ENCODE measurements at places on chromosomes 1 and 21.

DNA sequence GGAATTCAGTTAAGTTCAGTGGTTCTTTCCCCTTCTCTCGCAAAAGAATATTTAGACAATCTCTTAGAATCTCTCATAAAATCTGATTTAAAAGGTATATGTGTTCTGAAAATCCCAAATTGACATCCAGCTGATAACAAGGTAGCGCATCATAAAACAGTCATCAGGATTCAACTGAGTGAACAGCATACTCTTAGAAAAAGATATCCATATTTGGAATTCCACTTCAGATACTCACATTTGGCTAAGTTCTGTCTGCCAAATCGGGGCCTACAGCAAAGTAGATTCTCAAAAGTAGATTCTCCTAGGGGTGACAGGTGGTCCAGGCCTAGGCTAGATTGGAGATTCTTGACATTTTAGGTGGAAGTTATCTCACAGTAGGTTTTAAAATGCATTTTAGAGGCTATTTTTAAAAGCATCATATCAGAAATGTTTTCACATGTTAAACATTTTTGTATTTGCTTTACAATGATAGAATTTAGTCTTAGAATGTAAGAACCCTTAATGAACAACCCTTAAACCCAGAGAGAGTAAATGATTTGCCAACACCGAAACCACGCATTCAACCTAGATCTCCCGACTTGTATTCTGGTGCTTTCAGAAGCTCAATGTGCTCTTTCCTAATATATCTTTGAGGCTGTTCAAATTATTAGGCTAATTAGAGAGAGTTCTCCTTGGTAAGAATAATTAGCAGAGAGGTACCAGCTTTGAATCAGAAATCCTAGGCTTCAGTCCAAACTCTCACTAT is 318.9 kb downstream of the LMO4 start:
- no peak for DNase-seq

DNA sequence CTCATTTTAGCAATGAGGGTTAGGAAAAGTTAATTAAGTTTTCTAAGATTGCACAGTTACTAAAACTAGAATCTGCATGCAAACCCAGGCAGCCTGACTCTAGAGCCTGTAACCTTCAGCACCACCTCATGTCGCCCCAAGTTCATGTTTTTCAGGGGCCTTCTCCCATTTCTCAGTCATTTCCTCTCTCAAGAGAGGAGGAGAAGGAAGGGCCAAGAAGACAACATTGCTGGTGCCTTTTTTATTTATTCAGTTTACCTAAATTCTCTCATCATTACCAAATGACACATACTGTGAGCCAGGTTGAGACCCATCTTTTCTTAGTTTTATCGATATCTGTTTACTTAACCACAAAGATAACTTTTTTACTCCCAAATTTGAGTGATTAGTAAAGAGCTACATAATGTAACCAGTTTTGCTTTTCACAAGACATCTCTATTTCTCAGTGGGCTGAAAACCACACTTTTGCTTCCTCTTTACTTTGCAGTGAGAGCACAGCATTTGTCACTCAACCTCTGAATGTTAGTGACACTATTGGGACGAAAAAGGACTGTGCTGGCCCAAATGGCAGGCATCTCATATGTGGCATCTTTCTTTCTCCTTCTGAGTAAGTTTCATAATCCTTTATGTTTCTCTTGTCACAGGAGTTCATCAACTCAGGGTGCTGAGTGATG is at the start of gene CD101:
Gene CD101 (plus strand): TSS at position 507 of the 674 bp plus-strand sequence. CDS start 58 bp downstream, at position 565.
- no peak for DNase-seq

DNA sequence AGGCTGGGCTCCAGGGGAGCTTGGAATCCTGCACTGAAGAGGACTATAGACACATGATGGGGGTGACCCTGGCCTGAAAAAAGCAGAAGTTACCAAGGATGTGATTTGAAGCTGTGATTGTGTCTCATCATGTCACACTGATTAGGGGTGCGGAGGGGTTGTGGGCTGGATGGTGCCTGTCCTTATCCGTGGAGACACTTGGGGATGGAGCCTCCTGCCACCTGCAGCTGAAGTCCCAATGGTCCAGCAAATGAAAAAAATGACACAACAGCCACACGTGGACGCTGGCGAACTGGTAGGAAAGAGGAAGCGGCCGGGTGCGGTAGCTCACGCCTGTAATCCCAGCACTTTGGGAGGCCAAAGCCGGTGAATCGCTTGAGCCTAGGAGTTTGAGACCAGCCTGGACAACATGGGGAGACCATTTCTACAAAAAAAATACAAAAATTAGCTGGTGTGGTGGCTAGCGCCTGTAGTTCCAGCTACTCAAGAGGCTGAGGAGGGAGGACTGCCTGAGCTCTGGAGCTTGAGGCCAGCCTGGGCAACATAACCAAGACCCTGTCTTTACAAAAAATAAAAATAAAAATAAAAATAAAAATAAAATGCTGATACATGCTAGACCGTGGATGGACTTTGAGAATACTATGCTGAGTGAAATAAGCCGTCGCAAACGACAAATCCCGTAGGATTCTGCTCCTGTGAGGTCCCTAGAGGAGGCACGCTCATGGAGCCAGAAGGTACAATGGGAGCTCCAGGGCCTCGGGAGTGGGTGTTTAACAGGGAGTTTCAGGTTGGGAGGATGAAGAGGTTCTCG is 838 bp upstream of the IBA57 start:
- no peak for DNase-seq

DNA sequence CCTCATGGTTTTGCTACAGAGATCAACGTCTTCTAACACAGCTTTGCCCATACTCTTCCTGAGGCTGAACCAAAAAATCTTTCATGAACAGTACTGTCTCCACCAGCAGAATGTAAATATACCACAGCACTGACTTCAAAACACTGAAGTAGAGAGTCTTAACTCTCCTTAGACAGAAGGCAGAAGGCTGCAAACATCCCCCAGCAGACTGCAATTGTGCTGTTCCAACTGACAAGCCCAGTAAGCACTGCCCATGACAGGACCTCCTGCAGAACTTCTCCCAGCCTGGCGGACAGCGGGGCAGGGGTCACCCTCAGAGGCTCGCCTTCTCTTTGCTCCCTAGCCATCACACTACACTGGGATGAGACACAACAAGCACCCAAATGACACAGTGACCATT is 218.7 kb downstream of the RERE start:
- DNase-seq: no peak

- DNase-seq: peak; percentile 88
These were observed 4.5 kb downstream of the FHL3 start for GRCh38 chr1:38000529-38001455.

GRCh38 chr1:203251466-203251865 is 22.0 kb upstream of the CHIT1 start:
- no peak for DNase-seq

DNA sequence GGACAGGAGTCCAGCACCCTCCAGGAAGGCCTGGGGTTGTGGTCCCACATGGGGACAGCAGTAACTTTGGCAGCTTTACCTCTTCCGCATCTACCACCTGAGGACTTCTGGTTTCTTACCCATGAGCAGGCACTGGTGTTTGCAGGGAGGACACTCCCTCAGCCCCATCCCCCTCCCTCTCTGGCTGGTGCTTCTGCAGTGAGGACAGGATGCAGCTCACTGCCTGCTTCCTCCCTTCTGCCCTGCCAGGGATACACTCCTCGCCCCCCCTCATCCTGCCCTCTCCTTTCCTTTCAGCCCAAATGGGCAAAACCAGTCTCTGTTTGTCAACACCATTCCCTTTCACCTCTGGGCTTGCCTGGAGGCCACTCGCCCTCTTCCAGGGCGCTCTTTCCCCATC is 62.4 kb downstream of the KIRREL1 start:
- DNase-seq: no peak

GRCh38 chr1:78334952-78335351 is 155.8 kb upstream of the PTGFR start:
- DNase-seq: no peak

GRCh38 chr1:57360846-57361407 is 62.9 kb downstream of the DAB1 start:
- DNase-seq: no peak

DNA sequence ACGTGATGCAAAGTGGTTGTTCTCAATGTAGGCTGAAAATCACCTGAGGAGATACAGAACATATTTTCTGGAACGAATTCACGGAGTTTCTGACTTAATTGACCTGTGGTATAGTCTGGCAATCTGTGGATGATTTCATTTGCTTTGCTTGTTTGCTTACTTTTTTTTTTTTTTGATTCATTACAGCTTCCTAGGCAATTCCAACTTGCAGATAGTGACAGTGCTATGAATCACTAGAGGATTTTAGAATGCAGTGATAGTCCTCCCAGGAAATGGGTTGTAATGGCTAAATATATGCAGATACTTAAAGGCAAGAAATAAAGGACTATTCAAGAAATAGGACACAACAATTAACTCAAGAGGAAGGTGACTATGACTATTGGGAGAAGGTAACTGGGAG is 1378.1 kb upstream of the PRMT6 start:
- no peak for DNase-seq

- DNase-seq: no peak
These were observed 667.3 kb downstream of the PTPRU start for GRCh38 chr1:29903548-29904166.
